ENCODE measurements at places on chromosomes 11 and 22.

DNA sequence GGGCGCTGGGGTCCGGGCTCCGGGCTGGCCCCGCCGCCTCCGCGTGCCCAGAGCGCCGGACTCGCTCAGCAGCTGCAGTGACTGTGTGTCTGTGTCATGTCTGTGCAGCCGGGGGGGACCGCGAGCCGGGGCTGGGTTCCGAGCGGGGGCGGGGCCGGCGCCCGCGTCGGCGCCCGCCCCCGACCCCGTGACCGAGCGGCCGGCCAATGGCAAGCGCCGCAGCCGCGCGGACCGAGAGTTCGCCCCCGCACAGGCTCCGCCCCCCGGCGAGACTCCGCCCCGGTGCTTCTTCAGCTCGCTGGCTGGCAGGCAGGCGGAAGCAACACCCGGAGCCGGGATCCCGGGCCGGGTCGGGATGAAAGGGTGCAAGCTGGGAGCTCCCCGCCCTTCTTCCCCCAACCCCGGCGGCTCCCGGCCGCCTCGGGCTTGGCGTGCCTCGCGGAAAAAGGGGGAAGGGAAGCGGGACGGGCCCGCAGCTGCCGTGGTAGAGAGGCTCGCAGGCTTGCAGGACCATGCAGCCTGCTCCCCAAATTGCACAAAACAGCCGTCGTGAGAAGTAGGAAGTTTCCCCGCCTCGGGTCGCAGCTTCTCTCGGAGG, 750 bp upstream of the LARGE1 start:
- peak; percentile 89 for DNase-seq

- DNase-seq: no peak
Measured at GRCh38 chr11:5007561-5007960, 12.9 kb downstream of the OR51L1 start.

- no peak for DNase-seq
Measured at GRCh38 chr11:134126217-134126822, 57.4 kb downstream of the JAM3 start.

DNA sequence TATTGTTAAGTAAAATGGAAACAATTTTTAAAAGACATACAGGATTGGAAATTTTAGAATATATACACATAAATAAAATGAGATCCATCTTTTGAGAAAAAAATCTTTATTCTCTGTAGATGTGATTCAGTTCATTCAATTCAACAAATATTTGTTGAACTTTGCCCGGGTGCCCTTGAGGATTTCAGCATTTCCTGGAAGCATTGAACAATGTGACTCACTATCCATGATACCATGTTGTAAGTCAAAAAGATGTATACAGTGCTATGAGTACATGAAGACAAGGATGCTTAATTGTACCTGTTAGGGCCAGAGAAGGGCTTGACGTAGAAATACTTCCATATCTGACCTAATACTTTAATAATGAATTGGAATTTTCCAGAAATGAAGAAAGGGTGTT, 353.7 kb downstream of the METTL15 start:
- DNase-seq: no peak

DNA sequence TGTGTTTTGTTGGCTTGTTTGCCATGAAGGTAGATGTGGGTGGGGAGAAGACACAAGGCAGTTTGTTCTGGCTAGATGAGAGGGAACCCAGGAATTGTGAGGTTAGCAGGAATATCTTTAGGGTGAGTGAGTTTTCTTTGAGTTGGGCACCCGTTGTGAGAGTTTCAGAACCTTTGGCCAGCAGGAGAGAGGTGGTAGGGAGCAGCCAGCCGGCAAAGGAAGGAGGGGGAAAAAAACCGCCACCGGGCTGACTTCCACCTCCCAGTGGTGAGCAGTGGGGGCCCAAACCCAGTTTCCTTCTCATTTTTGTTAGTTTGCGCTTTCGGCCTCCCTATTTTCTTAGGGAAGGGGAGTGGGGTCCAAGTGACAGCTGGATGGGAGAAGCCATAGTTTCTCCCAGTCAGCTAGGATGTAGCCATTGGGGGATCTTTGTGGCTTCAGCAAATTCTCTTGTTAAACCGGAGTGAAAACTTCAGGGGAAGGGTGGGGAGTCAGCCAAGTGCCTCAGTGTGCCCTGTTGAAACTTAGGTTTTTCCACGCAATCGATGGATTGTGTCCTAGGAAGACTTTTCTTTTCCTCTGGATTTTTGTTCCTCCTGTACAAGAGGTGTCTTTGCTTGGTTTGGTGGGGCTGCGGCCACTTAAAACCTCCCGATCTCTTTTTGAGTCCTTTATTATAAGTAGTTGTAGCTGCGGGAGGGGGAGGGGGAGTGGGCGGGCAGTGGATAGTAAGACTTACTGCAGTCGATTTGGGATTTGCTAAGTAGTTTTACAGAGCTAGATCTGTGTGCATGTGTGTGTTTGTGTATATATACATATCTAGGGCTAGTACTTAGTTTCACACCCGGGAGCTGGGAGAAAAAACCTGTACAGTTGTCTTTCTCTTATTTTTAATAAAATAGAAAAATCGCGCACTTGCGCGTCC, 1.1 kb upstream of the GCAT start:
- DNase-seq: no peak

- DNase-seq: no peak
Measured at GRCh38 chr22:41300661-41301060, 664 bp upstream of the ZC3H7B start.

- DNase-seq: no peak
Measured at GRCh38 chr11:126469311-126469710, 113.8 kb downstream of the ST3GAL4 start.

GRCh38 chr22:44464000-44464399, 34.0 kb downstream of the RTL6 start:
- no peak for DNase-seq

DNA sequence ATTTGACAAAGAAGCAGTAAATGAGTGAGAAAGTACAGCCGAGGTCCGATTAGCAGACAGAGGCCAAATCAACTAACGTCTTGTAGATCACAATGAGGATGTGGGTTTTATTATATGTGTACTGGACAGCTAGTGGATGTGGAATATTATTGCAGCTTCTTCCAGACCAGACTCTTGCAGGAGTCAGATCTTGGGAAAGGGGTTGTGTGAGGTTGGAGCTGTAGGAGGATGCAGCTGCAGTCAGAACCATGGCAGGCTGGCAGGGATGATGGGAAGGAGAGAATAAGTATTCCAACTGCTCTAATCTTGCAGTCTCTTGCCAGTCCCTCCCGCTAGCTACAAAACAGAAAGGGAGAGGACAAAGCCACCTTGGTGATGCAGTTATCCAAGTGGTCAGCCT, 46.8 kb upstream of the LDLRAD3 start:
- no peak for DNase-seq

GRCh38 chr11:77823775-77824174, 2.8 kb downstream of the AAMDC start:
- no peak for DNase-seq

GRCh38 chr11:14852571-14853177, 39.4 kb downstream of the CYP2R1 start:
- DNase-seq: no peak

DNA sequence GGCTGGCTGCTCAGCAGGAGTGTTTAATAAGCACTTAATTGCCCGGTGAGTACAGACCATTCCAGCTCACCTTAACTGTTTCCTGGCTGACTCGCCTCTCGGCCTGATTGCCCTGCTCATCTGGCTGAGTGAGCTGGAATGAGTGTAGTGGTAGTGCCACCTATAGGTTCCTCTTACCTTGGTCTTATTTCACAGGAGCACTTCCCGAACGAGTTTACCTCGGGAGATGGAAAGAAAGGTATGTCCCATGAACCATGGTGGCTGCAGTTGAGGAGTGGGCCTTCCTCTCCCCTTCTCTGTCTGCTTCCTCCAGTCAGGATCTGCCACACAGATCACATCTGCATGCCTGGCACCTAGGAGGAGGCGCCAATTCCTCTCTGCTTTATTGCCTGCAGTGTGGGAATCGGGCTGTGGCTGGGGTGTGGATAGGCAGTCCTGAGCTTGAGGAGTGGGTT, 26.7 kb downstream of the UPB1 start:
- peak; percentile 93 for DNase-seq

- no peak for DNase-seq
Measured at GRCh38 chr11:31499576-31500178, 9.7 kb downstream of the IMMP1L start.

DNA sequence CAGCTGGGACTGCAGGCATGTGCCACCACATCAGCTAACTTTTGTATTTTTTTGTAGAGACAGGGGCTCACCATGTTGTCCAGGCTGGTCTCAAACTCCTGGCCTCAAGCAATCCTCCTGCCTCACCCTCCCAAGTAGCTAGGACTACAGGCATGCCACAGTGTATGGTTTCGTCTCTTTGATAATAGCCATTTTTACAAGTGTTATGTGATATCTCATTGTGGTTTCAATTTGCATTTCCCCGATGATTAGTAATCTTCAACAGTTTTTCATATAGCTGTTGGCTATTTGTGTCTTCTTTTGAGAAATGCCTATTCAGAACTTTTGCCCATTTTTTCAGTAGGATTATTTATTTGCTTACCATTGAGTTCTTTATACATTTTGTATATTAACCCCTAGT, 9.0 kb upstream of the MTMR3 start:
- no peak for DNase-seq

GRCh38 chr22:22879675-22880155, 7.9 kb upstream of the IGLL5 start:
- DNase-seq: no peak

DNA sequence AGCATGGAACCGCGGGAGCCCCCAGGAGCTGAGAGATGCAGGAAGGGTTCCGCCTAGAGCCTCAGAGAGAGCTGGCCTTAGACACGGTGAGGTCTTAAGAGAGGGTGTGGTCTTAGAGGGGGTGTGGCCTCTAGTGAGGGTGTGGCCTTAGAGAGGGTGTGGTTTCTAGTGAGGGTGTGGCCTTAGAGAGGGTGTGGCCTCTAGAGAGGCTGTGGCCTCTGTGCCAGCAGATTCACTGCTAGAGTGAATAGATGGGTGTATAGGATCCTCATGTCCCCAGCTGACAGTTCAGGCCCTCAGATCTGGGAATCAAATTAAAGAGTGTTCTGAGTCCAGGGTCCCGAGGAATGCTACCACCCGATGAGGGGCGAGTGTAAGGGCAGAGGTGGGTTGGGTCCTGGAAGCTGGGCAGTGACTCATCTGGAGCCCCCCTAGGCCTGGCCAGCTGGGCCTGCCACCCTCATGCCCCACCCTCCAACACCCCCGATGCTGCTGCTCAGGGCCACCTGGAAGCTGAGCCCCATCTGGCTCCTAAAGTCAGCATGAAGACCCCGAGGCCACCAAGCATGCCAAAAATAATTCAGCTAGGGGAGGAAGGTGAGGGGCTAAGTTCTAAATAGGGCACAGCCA, 49.5 kb downstream of the IGF2 start:
- no peak for DNase-seq

DNA sequence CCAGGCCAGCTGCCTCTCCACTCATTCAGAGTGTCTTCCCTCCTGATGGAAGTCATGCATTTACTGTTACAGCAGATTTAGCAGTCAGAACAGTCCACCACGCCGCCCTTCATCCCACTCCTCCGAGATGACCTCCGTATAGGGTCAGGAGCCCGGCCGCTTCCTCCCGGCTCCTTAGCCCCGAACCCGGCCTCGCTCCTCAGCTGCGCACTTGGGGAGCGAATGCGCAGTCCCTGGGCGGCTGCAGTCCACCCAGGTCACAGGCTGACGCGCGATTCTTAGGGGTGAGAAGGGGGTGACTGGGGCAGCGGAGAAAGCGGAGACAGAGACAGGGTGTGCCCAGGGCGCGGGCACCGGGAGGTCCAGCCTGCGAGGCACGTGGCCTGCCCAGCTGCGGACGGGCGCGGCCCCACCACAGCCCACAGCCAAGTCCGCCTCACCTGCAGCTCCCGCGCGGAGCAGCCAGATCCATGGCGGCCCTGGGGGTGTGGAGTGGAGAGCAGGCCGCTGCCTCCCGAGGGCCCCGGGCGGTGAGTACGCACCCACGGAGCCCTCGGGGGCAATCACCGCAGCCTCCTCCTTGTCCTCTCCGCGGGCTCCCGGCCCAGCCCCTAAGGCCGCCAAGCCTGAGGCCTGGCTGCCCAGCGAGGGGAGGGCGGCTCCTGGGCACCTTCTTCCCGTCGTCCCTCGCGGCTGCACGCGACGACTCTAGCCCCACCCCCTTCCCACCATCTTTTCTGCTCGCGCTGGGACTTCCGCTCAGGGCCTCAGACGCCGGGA, 286.6 kb downstream of the BRD1 start:
- no peak for DNase-seq

DNA sequence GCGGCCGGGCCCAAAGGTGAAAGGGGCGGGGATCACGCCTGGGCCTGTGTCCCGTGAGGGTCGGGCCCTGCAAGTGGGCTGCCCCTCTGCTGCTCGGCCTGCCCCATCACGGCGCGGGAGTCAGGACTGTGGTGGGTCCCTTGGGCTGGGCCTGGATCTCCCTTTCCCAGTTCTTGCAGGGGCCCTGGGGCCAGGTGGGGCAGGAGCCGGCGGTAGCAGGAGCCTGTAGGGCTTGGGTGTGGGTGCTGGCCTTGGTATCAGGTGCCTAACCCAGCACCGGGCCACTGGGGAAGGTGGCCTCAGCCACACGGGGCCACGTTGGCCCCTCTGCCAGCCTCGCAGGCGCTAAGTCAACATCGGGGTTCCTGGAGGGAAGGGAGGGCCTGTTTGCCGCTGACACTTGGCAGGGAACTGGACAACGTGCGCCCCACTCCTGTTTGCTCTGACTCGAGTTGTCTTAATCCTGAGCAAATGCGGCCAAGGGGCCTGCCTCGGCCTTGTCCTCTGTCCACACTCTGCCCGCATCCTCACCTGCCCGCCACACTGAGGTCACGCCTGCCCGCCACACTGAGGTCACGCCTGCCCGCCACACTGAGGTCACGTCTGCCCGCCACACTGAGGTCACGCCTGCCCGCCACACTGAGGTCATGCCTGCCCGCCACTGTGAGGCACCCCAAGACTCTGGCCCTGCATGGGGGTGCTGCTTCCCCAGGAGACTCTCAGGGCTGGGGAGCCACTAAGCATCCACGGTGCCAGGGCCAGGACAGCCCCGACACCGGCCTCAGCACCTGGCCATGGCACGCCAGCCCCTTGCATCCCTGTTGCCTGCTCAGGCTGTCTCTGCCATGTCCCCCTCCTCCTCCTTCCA, 14.2 kb upstream of the MUC5B start:
- DNase-seq: no peak

DNA sequence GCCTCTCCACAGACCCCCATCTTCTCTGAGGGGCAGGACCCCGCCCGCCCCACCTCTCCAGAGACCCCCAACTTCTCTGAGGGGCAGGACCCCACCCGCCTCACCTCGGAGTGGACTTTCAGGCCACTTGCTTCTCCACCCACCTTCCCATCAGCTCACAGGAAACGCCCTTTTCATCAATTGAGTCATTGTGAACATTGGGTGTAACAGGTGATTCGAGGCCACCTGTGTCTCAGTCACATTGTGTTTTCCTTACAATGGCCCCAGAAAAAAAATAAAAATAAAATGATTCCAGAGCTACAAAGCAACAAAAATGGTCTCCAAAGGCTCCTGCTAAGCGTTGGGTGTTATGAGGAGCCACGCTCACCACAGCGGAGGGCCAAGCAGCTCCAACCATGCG, 36.0 kb downstream of the BRD1 start:
- no peak for DNase-seq

GRCh38 chr11:19597876-19598275, 114.8 kb upstream of the NAV2 start:
- DNase-seq: no peak

- DNase-seq: no peak
Measured at GRCh38 chr22:38296372-38296771, 20.9 kb downstream of the CSNK1E start.

- DNase-seq: no peak
Measured at GRCh38 chr22:26318975-26319374, 110.1 kb upstream of the ASPHD2 start.

Data from NCI-H1105 treated with DMSO at 0.1 percent for 48 hours (cell line).